ENCODE measurements at places on chromosomes 5 and 9. TPM values are rescaled to one million over a fixed set of nuclear protein-coding genes. Genes with fewer than 3 reads are reported as not detected.

DNA sequence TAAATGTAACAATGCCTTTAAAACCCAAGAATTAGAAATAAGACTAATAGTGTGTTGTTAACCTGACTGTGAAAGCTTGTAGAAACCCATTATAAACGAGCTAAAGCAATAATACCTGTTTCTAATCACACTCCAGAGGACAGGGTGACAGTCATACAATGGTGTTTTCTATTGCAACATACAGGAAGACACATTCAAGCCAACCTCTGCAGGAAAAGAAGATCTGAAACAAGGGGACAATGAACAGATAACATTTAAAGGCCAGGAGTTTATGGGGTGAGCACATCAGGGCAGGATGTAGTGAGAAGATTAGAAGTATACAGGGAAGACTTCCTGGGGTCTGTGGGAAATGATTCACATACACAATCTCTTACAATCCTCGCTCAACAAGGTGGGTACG, 13.8 kb downstream of the BARHL1 start:
- DNase-seq, result no peak

DNA sequence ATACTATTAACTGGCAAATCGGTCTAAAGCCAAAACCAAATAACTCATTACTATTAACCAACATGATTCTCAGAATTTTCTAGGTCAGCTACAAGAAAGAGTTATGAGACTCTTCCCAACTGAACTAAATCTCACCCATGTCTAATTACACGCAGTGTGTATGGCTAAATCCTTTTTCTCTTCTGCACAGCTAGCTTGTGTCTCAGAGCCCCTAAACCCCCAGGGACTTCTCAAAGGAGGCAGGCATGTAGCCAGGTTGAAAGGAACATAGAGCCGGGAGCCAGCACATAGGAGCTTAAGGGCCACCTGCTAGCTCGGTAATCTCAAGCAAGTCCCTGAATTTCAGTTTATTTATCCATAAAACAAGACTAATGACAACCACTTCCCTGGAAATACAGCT, 2.2 kb upstream of the GZMK start:
- DNase-seq, result no peak

- no peak for DNase-seq
These were observed 36.1 kb upstream of the PPARGC1B start for GRCh38 chr5:149694007-149694406.

DNA sequence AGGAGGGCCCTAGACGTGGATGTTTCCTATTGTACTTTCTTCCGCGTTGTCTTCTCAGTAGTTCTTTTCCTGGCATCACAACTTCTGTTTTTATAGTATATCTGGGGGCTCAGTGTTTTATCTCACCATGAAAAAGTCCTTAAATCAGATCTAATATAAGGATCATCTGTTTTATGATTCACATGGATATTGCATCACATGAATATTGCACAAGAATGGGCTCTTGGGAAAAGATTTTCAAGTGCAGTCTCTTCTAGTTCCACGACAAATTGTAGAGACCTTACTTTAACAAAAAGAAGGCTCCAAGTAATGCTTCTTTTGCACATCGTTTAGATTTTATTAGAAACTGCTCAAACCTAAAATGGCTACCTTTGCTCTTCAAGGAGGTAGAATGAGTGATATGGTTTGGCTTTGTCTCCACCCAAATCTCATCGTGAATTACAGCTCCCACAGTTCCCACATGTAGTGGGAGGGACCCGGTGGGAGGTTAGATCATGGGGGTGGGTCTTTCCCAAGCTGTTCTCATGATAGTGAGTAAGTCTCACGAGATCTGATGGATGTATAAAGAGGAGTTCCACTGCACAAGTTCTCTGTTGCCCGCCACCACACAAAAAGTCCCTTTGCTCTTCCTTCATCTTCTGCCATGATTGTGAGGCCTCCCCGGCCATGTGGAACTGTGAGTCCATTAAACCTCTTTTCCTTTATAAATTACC, 53.7 kb upstream of the FAM120A start:
- no peak for DNase-seq

GRCh38 chr9:10250219-10250618, 362.6 kb downstream of the PTPRD start:
- no peak for DNase-seq

DNA sequence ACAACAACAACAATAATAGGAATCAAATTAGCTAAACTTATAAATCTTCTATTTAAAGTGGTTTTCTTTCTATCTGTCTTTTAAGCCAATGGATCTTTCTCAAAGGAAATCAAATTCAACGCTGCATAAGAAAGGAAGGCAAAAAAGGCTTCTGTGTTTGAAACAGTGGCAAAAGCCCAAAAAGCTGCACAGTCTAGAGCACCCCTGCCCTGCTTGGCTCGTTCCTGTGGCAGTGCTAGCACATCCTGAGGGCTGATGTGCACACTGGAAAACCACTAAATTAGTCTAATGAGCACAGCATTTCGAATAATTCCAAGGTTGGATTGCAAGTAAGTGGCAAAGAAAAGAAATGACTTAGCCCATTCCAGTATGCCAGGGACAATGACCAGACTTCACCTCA, 80.7 kb downstream of the AP3B1 start:
- no peak for DNase-seq

DNA sequence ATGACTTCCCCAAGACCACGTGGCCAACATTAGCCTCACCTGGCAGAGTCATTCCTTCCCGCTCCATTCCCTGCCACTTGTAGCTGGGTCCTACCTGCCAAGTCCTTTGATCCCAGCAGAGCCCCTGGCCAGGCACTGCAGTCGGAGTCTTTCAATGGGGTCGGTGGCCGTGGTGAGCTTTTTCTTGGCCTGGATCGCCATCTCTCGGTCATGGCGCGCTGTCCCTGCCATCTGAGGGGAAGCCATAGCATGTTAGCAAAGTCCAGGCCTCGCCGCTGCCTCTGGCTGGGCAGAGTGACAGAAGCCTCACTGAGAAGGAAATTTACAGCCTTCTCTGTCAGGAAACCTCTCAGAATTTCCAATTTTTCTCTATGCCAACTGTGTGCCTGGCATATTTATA, 17.5 kb downstream of the CAPSL start:
- DNase-seq, result no peak

Gene TYRP1
- total RNA-seq, result not detected

Gene SLC6A18
- total RNA-seq, result not detected

Gene SHOC1
- not detected for total RNA-seq

Measured in transverse colon (tissue), 4 donors.